NCI-H2081 (cell line): ENCODE measurements at places on chromosomes 16 and 17.

DNA sequence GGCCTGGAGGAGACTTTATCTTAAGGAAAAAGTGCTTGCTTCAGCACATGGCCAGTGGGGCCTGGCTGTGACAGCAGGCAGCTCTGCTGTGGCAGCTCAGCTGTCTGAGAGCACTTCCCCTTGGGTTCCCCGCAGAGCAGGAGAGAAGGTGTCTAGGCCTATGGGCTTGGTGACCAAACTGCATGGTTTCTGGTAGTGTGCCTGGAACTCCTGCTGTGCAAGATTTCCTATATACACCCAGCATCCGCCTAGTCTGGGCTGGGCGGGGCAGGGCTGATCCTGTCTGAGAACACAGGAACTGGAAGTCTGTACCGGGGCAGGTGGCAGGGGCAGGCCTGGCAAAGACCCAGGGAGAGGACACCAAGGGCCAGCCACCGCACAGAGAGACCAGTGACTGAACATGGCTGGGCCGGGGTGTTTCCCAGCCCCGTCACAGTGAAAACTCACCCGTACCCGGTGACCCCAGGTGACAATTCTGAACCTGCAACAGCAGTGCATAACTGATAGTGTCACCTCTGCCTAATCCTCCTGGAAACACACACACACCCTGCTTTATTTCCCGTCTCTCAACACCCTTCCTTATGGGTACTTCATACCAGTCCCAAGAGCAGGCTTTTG is 39.3 kb downstream of the CHD9 start:
- DNase-seq: peak; percentile 82

- no peak for DNase-seq
These were observed 4.7 kb upstream of the FAAP100 start for GRCh38 chr17:81556863-81557262.

GRCh38 chr17:4156750-4157381 is 13.9 kb downstream of the CYB5D2 start:
- no peak for DNase-seq

- no peak for DNase-seq
These were observed 36.6 kb downstream of the TOM1L2 start for GRCh38 chr17:17935321-17936271.

- no peak for DNase-seq
These were observed 42.7 kb downstream of the TIMM22 start for GRCh38 chr17:1039511-1040215.

DNA sequence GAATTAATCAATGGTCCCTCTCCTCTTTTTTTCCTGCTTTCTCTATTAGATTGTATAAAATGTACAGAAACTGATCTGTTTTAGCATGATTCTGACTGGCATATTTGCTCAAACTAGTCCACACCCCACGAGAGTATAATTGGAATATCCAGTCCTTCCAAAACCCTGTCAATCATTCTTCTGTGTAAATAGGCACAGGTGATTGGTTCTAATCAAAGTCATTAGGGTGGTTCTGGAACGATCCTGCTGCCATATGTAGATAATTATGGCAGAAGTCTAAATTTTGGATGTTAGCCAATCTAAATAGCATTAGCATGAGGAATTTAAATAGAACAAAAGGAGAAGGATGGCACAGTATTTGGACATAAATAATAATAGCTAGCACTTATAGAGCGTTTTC is 165.7 kb downstream of the SHISA6 start:
- no peak for DNase-seq

DNA sequence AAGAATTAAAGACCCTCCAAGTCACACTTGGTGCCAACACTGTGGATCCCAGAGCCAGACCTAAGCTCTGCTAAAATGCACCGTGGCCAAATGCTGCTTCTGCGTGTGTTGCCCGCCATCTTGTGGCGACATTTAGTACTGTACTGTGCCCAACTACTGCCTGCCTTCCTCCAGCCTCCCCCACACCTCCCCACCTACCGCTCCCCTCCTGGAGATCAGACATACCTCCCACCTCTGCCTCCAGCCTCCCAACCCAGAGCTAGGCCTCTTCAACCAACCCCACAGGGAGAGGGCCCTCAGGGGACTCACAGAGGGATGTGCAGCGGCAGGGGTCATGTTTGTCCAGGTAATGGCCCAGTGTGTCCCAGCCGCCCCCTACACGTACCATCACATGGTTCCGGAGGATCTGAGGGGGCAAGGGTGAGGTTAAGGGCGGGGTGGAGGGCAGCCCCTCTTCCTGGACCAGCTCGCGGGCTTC is 5.5 kb downstream of the GAS2L2 start:
- peak; percentile 78 for DNase-seq

DNA sequence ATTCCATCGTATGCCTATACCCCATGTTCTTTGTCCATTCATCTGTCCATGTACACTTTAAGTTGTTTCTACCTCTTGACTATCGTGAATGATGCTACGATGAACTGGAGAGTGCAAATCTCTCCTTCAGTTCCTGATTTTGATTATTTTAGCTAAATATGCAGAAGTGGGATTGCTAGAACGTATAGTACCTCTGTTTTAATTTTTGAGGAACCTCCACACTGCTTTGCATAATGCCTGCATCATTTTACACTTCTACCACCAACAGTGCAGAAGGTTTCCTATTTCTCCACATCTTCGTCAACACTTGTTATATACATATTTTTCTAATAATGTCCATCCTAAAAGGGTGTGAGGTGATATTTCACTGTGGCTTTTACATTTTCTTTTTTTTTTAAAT is 43.9 kb downstream of the SDR42E1 start:
- no peak for DNase-seq

- DNase-seq: no peak
These were observed 23.4 kb downstream of the AXIN2 start for GRCh38 chr17:65537845-65538674.

- no peak for DNase-seq
These were observed 719 bp upstream of the RNF227 start for GRCh38 chr17:7916808-7917207.

DNA sequence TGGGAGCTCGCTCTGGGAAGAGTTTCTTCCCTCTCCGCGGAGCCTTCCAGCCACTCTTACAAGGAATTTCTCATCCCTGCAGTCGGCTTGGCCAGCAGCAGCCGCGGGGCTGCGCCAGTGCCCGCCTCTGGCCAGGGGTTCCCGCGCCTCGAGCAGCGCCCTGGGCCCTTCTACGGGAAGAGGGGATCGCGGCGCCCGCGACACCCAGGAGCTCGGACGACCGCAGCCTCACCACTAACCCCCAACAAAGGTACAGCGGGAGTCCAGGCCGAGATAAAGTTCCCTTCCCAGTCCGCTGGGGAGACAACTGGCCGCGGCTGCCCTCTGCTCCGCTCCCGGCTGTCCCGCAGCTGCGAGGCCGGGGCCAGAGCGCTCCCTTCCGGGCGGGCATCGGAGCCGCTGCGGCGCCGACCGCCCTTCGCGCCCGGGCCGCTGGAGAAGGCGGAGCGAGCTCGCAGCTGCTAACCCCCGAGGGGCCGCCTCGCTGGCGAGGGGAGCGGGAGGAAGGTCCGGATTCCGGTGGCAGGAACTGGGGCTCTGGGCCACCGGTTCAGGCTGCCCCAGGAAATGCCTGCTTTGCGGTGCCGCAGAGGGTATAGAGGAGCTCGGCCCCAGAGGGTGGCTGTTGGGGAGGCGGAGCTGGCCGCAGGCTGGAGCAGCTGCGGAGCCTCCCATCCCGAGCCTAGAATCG is 3.6 kb upstream of the HS3ST3B1 start:
- DNase-seq: no peak

- peak; percentile 66 for DNase-seq
These were observed 6.6 kb upstream of the SMARCD2 start for GRCh38 chr17:63848834-63849689.
